ENCODE measurements at places on chromosomes 16 and 17.

- no peak for DNase-seq
Measured at GRCh38 chr17:81741594-81742452, 29.7 kb downstream of the SLC25A10 start.

- DNase-seq = peak; percentile 52
Measured at GRCh38 chr17:41329279-41329948, 13.9 kb upstream of the KRTAP17-1 start.

- no peak for DNase-seq
Measured at GRCh38 chr16:27472091-27473020, 70.4 kb downstream of the IL21R start.

DNA sequence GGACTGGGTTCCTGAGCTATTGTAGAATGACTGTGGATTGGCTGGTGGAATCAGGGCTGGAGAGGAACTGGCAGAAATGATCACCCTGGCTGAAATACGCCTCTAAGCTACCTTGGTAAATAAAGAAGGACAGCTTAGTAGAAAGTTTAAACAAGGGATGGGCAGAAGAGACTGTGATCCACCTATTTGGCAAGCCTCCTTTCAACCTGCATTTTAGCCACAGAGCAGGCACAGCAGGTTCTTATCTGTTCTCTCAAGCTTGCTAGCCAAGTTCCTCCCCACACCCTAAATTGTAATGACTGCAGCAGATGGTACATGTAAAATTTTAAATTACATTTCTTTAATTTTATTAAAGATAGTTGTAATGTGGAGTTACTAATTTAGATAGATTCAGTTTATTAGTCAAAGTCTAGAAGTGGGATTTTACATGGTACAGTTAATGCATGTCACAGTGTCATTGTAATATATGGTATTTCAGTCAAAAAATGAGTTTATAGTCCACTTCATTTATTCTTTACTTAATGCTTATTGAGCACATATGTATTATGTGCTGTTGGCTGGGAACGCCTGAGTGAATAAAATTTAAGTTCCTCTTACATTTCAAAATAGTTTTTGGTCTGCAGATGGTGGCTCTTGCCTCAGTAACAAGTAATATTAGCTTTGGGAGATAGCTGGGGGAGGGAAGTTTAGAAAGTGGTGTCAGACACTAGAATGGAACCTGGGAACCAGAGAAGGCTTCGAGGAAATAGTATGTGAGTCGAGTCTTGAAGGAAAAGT lies 11.2 kb downstream of the EPN2 start:
- peak; percentile 9 for DNase-seq
